Left colon (tissue), 2 donors: ENCODE measurements at places on chromosomes 1 and 21.

GRCh38 chr1:189192741-189193520 lies 1284.7 kb downstream of the BRINP3 start:
- no peak for DNase-seq

DNA sequence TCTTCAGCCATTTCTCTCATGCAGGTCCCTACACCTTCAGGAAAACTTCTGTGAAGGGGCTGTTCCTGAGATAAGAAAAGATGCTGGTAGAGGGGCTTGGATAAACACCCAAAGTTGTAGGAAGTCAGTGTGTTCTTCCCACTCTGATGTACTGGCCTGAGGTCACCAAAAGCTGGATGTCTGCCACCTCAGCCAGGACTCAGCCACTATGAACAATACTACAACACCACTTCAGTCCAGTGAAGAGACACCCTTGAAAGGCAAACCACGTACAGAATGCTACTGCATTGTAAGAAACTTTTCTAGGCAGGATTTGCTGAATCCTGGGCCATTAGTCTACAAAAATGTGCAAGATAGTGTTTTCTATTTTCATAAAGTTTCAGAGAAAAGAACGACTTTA lies 2.4 kb downstream of the PTPN14 start:
- no peak for DNase-seq

DNA sequence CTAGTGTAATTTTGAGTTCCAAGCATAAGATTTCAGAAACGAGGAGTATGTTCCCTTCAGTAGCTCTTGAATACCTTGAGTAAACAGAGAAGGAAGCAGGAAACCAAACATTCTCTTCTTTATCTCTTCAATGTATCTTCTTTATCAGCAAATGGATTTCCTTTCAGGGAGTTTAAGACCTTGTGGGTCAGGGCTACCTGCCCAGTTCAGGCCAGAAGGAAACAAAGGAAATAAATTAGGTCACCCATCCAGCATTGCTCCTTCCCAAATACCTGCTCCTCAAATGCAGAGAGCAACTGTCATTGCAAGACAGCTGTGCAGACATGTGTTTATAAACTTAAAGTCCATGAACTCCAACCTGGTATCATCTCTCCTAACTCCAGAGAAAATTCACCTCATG lies 130.1 kb upstream of the SOD1 start:
- no peak for DNase-seq

- DNase-seq: no peak
These were observed 359.3 kb upstream of the RUNX1 start for GRCh38 chr21:35408401-35408800.

- no peak for DNase-seq
These were observed 1.3 kb downstream of the LRRC38 start for GRCh38 chr1:13512472-13512871.

GRCh38 chr1:71435951-71436350 lies 355.1 kb upstream of the ZRANB2 start:
- DNase-seq: no peak

DNA sequence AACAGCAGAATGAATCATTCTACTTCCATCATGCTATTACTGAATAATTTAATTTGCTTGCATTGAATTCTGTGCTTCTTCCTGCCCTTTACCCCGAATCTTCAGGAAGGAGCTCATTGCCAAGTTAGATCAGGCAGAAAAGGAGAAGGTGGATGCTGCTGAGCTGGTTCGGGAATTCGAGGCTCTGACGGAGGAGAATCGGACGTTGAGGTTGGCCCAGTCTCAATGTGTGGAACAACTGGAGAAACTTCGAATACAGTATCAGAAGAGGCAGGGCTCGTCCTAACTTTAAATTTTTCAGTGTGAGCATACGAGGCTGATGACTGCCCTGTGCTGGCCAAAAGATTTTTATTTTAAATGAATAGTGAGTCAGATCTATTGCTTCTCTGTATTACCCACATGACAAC lies 44.2 kb downstream of the MAP3K7CL start:
- DNase-seq: no peak

DNA sequence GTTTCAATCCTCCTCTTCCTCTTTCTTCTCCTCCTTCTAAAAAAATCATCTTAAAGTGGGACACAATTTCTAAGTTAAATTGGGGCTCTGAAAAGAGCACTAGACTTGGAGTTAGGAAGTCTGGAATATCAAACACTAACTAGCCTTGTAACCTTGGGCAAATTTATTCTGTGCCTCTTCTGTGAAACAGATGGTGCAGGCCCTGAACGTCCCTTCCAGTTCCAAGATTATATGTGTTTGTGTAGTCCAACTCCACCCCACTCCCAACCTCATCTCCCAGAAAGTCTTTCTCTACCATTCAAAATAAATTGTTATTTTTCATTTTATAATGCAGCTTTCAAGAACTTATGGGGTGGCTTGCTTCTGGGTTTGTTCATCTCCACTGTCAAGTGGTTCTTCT lies 630.0 kb downstream of the LMO4 start:
- no peak for DNase-seq

DNA sequence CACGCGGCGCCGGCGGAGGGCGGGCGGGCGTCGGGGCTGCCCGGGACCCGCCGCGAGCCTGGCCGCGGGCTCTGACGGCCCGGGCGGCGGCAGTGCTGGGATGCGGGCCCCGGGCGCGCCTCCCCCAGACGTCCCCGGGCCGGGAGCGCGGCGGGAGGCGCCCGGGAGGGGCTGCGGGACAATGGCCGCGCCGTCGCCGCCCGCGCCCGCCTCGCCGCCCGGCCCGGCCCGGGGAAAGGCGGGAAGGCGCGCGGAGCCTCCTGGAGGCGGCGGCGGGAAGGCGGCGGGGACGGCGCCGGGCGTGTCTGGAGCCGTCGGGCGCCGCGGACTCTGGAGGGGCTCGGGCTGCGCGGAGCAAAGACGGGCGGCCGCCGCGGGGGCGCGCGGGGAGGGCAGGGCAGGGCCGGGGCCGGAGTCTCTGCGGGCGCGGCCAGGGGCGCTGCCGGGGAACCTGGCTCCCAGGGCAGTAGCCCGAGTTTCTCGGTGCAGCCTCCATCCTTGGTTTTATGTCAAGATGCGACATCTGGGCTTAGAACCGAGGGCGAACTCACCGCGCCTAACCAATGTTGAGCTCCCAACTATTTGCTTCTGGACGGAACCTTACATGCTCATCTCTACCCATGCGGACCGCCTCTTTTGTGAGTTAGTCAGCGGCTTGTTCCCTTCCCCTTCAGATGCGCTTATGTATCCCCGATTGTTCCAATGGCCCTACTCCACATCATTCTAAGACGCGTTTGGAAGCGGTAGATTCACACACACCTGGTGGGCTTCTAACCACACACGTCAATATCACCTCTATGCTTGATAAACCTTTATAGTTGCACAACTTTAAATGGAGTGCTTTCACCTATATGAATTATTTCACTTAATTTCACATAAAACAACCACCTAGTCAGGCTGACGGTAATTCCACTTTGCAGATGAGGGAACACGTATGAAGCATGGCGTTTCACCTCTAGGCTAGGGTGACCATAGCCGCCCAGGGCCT lies 651 bp downstream of the ZBTB8A start:
- peak; percentile 54 for DNase-seq

GRCh38 chr21:15029077-15029476 lies 35.7 kb downstream of the NRIP1 start:
- no peak for DNase-seq

DNA sequence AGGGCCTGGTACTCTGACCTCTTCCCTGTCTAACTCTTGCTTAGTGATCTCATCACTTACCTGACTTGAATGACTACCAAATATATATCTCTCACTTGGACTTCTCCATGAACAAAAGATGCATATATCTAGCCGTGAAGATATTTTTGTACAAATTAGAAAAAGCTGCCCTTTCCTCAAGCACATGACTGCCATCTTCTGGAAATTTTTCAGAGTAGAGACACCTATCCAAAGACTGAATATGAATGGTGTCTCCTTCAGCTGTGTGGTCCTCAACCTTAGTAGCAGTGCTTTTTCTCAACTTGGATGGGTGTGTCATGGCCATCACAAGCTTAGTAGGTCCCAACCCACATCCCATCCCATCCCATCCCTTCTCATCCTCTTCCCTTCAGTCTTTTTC lies 142.3 kb downstream of the DNM3 start:
- DNase-seq: no peak

- no peak for DNase-seq
These were observed 67.3 kb upstream of the BCL10 start for GRCh38 chr1:85343612-85344255.

- no peak for DNase-seq
These were observed 170.0 kb upstream of the L1TD1 start for GRCh38 chr1:62024690-62025089.
